NCI-H1694 treated with DMSO at 0.1 percent for 48 hours (cell line): ENCODE measurements at places on chromosomes 1 and 21.

- no peak for DNase-seq
These were observed 766 bp upstream of the FAM131C start for GRCh38 chr1:16074217-16074616.

DNA sequence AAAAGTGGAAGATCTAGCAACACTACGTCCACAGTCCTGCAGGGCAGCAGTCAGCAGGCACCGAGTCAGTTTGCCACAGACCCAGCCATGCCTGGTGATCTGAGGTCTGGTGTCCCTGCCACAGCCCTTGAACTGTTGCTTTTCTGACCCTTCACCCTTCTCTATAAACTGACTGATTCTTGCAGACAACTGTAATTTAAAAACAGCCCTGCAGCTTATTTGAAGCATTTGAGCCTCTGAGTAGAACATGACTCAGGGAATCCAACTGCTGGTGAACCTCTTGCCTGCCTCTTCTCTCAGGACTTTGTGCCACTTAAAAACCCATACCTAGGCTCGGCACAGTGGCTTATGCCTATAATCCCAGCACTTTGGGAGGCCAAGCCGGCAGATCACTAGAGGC is 107.2 kb downstream of the EDEM3 start:
- DNase-seq = no peak

GRCh38 chr1:3026581-3027391 is 5.5 kb downstream of the ACTRT2 start:
- no peak for DNase-seq

DNA sequence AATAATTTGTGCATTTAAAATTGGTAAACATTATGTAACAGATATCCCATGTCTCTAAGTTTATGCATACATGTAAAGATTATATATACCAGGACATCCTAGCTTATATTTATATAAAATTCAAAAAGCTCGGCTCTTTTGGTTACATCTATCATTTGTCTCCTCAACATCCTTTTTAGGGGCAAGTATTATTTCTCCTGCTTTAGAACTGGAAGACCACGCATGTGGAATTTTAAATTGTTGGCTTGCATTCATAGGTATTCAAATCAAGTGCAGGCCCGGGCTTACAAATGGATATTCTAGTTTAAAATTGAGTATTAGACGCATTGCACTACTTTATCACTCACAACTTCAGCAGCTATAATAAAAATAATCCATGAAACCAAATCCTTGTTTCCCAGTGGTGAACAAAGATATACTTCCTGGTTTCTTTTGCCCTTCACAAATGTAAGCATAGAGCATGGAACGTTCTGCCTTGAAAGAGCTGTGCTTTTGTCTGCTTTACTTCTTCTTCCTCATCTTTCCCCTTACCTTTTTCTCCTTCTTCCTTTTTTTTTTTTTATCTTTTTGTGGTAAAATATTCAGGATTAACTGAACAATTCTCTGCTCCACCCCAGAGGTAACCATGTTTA is 57.1 kb downstream of the DDAH1 start:
- no peak for DNase-seq

GRCh38 chr1:63428815-63429214 is 61.4 kb downstream of the ALG6 start:
- DNase-seq = no peak

- no peak for DNase-seq
These were observed 11.7 kb downstream of the NR5A2 start for GRCh38 chr1:200038981-200039848.

- no peak for DNase-seq
These were observed 20.7 kb upstream of the SYNJ1 start for GRCh38 chr21:32748529-32748928.

DNA sequence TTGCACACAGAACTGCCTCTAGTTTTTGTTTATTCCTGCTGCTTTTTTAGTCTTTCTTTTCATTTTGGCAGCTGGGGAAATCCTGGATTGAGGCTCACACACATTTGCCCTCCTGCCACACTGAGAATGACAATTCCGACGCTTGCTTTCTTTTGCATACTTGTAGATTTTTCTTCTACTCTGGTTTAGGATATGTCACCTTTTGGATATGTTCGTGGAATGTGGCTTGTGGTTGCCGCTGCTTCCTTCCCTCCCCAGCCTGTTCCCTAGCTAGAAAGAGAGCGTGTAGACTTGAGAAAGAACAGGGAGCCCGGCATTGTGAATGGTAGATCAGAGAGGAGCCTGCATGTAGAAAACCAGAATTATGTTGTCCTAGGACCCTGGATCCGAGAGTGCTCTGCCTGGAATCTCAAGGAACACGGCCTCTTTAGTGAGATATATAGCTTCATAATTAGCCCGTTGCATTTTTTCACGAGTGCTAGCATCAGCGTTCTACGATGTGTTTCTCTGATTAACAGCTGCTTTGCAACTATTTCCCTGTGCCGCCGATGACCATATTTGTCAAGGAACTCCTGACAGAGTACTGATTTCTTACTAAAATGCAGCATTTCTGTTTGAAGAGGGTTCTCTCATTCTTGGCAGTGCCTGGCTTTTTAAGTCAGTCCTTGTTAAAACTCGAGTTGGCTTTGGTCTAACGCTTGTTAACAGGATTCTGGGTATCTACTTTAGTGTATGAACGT is 56.2 kb downstream of the PEX14 start:
- DNase-seq = no peak

DNA sequence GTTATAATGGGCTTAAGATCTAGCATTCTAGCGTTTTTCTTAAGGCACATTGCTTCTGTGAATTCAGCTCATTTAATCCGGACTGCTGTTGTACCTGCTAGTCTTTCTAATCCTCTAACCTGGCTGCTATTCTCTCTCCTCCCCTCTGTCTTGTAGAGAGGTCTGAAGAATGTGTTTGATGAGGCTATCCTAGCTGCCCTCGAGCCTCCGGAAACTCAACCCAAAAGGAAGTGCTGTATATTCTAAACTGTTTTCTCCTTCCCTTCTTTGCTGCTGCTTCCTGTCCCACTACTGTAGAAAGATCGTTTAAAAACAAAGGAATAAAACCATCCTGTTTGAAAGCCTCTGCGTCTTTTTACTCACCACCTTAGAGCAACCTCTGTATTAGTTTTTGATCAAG is 37.3 kb downstream of the CDC42 start:
- no peak for DNase-seq

- DNase-seq = no peak
These were observed 315.0 kb upstream of the POU3F1 start for GRCh38 chr1:38361566-38361965.

GRCh38 chr1:177923441-177923840 is 46.4 kb downstream of the SEC16B start:
- no peak for DNase-seq

DNA sequence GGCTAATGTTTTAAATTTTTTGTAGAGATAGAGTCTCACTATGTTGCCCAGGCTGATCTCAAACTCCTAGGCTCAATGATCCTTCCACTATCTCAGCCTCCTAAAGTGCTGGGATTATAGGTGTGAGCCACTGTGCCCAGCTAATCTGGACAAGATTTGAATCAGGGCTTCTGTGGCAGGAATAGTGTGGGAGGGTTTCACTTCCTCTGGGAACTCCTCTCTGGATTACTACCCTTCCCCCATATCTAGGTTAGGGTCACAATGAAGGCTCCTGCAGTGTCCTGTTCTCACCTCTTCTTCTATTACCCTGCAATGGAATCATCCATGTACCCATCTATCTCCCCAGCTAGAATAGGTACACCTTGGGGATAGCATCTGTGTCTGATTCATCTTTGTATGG is 133.6 kb upstream of the RAB4A start:
- DNase-seq = no peak

GRCh38 chr1:109208836-109209463 is 4.8 kb upstream of the SARS1 start:
- no peak for DNase-seq
